ENCODE measurements at places on chromosomes 4 and X. TPM values are rescaled to one million over a fixed set of nuclear protein-coding genes. Genes with fewer than 3 reads are reported as not detected.

HERC6 gene
- 1.4 TPM for polyA plus RNA-seq

COL25A1 gene
- polyA plus RNA-seq, result 6.1 TPM

MAGEA10 gene
- polyA plus RNA-seq, result not detected

SLC9B1 gene
- polyA plus RNA-seq, result not detected

FAM9A gene
- polyA plus RNA-seq, result not detected

SMPX gene
- polyA plus RNA-seq, result 319 TPM

NAT8L gene
- polyA plus RNA-seq, result 2.8 TPM

SOX3 gene
- not detected for polyA plus RNA-seq

PRKX gene
- polyA plus RNA-seq, result 11.8 TPM

PHKA1 gene
- 3.4 TPM for polyA plus RNA-seq

ADGRA3 gene
- polyA plus RNA-seq, result 57.5 TPM

TMSB15A gene
- polyA plus RNA-seq, result 8.7 TPM

USP26 gene
- not detected for polyA plus RNA-seq

APLN gene
- 14.6 TPM for polyA plus RNA-seq

TMPRSS11F gene
- polyA plus RNA-seq, result not detected

KCND1 gene
- polyA plus RNA-seq, result 0.89 TPM

GAGE12J gene
- polyA plus RNA-seq, result not detected

DGAT2L6 gene
- polyA plus RNA-seq, result not detected

TCEANC gene
- 4.5 TPM for polyA plus RNA-seq

STARD8 gene
- polyA plus RNA-seq, result 7.7 TPM

NEUROG2 gene
- not detected for polyA plus RNA-seq

ADH1B gene
- 7.6 TPM for polyA plus RNA-seq

All from muscle of arm (tissue), 14 donors.